HS-5 (cell line): ENCODE measurements at places on chromosomes 13 and 19.

DNA sequence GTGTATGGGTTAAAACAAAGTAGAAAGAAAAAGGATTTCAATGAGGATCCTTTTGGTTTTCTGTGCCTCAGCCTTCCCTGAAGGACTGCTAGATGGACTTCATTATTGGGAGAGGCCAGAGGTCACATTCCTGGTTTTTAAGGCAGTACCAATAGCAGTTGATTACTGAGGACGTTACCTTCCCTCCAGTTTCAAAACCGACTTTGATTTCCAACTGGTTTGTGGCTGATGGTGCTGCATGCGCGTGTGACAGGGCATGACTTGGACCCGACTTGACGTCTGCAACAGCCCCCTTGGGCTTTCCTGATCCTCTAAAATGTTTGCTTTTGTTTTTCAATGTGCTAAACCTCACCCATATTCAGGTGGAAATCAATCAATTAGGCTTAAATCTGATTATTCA lies 314.3 kb upstream of the ARGLU1 start:
- no peak for DNase-seq

DNA sequence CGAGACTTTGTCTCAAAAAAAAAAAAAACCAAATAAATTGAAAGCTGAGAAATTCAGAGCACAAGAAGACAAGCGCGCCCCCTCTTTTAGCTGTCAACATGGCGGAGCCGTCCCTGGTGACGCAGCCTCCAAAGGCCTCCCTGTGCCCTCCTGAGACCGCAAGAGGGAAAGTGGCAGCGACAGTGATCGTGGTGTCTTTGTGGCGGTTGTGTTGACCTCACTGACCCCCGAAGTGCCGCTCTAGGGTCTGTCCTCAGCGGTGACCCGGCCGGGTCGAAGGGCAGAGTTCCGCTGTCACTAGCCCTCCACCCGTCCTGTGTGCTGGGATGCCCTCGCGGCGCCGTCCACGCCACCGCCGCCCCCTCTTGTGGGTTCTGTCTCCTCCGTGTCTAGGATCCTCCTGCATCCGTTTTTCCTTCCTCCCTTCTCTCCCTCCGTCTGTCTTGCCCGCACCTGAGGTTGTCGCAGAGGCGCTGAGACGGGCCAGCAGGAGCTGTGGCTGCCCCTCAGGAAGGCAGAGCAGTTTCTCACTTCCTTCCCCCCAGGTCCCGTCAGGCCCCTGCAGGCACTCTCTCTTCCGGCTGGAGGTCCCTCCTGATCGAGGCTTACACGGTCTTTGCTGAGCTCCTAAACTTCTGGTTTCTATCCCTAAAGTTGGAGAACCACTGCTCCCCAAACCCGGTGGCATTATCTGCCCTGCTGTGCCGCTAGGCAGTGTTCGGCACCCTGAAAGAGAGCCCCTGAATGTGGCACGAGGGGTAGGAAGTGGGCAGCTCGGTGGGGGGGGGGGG lies 7.2 kb downstream of the UHRF1 start:
- no peak for DNase-seq

DNA sequence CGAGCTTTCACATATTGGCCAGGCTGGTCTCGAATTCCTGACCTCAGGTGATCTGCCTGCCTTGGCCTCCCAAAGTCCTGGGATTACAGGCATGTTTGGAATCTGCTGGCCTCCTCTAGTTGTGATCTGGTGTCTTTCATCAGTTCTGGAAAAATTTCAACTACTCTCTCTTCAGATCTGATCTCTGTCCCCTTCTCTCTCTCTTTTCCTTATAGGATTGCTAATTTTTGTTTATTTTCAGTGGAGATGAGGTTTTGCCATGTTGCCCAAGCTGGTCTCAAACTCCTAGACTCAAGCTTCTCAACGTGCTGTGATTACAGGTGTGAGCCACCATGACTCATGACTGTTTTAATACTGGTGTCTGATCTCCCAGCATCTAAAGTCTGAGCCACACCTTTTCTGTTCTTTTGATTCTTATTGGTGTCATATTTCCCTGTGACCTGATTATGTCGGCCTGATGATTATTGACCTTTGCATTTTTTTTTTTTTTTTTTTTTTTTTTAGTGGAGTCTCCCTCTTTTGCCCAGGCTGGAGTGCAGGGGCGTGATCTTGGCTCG lies 10.4 kb upstream of the NANOS2 start:
- no peak for DNase-seq

- no peak for DNase-seq
These were observed 10.4 kb downstream of the LILRB4 start for GRCh38 chr19:54673222-54673621.

- DNase-seq, result peak; percentile 2
These were observed at the start of gene N4BP2L1 for GRCh38 chr13:32427852-32428580. TSS of gene N4BP2L1 (minus strand) at chr13:32428130. CDS start at chr13:32428082, 48 bp downstream.

GRCh38 chr13:80211566-80211965 lies 129.4 kb downstream of the SPRY2 start:
- no peak for DNase-seq

DNA sequence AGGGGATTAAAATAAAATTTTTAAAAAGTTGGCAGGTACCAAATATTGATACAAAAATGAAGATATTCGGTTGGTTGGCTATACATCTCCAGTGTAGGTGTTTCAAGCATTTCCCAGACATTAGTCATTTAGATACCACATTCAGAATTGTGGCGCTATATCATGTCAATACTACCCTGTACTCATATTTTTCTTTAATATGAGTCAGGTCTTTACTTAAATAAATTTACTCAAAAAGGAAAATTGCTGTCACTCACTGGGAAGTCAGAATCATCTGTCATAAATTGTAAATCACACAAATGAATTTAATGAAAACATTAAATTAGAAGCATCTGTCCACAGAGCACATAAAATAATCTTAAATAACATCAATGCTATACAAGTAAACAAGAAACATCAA lies 134.2 kb downstream of the TSHZ3 start:
- DNase-seq, result no peak

- no peak for DNase-seq
These were observed 9.9 kb upstream of the MKNK2 start for GRCh38 chr19:2060884-2061494.

DNA sequence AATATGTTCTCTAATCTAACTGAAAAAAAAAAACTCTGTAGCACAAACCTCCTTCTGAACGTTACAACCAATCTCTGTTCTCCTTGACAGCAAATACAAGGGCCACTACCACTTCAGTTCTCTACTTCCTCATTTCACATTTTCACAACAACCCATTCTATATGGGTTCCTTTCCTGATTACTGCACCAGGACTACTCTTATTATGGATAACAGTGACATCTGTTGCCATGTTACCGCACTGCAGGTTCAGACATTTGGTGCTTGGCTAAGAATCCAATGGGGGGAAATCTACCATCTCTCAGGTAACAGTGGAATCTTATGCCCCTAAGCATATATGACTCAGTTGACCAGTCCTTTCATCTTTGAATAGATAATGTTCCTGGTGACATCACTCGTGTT lies 11.6 kb upstream of the FPR3 start:
- no peak for DNase-seq

GRCh38 chr19:39127812-39128515 lies 2.4 kb downstream of the PAK4 start:
- DNase-seq, result no peak

DNA sequence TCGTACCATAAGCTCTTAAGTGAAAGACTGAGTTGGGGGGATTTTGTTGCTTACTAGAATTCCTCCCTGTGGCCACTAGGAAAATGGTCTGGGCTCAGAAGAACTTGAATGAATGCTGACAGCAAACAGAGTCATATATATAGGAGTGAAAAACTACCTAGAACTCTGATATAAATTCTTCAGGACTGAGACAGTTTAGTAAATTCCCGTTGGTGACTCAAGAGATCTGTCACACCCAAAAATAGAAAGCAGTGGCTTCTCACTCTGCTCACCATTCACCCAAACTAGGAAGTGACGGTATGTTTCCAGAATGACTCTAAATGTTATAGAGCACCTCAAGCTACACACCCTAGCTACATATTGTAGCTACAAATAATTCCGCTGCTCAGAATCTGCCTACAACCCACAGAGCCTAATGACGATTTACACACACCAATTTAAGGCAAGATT lies 116.2 kb downstream of the TBC1D4 start:
- DNase-seq, result peak; percentile 73

- no peak for DNase-seq
These were observed 22.6 kb downstream of the SUGP1 start for GRCh38 chr19:19297759-19298158.

- peak; percentile 83 for DNase-seq
These were observed 9.4 kb downstream of the ZNF546 start for GRCh38 chr19:40006273-40006691.

- DNase-seq, result no peak
These were observed 567 bp downstream of the EFNB2 start for GRCh38 chr13:106534639-106535551.

DNA sequence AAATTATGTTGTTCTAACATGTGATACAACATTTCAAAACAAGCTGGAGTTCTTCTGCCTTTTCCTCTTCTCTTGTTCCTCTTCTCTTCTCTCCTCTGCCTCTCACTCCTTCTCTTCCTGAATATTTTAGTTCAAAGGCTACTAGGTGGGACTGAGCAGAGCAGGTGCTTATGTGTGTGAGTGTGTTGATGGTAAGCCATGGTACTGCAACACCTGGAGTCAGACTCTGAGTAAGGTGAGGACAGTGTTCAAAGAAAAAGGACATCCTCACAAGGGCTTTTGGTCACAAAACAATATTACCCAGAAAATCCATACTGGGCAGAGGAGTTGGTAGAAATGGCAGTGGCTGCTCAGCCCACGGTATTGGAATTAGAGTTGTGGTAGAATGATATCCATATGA lies 1188.7 kb downstream of the SLITRK1 start:
- DNase-seq, result no peak

DNA sequence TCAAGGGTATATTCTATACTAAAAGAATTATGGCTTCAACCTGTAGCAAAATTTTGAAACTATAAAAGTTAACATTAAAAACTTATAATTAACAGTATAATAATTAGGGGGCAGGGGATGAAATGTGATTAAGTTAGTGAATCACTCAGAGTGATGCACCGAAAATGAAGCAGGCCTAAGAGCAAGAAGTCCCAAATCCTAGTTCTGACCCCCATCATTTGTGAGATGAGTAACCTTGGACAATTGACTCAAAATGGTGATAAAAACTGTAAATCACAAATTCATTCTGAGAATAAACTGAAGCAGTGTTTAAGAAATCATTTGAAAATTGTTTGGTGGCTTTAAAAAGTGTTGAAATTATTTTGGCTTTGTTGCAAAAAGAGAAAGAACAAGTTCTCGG lies 56.8 kb downstream of the KLF12 start:
- DNase-seq, result no peak

- DNase-seq, result no peak
These were observed 74.1 kb downstream of the DCLK1 start for GRCh38 chr13:36057041-36057440.

DNA sequence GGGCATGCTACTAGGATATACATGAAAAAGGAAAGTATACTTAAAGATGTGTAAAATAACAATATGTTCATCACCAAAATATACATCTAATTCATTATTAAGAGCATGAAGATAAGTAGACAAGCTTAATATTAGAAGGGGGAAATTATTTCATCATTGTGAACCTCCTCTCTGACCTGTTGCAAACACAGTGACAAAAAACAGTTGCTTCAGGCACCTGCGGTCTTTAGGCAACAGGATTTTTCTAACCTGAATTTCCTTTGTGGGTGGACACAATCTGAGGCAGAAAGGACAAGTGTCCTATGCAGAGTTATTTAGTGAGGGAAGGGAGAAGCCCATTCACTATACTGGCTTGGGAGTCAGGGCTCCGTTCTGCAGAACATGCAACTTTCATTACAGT lies 6.3 kb downstream of the FREM2 start:
- no peak for DNase-seq

DNA sequence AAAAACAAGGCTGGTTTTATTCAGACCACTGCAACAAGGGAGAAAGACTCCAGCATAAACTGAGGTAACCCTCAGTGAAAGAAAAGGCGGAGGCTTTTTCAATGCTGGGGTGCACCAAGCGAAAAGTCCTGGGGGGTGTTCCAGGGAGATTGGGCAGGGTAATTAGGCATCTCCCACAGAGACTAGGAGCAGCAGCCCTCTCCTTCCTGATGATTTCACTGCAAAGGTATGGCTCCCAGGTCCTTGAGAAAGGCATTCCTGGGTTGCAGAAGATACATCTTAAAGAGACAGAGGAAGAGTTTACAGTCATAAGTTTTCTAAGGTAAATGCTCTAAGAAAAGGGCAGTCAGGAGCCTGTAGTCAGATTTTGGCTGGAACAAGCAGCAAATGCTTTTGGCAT lies 412.0 kb downstream of the FOXO1 start:
- DNase-seq, result no peak

GRCh38 chr13:76638882-76639281 lies 247.3 kb downstream of the KCTD12 start:
- DNase-seq, result no peak

- DNase-seq, result no peak
These were observed 362.9 kb upstream of the PCDH20 start for GRCh38 chr13:61778531-61778930.

- DNase-seq, result peak; percentile 88
These were observed 25.8 kb upstream of the NANOS3 start for GRCh38 chr19:13850910-13851733.

DNA sequence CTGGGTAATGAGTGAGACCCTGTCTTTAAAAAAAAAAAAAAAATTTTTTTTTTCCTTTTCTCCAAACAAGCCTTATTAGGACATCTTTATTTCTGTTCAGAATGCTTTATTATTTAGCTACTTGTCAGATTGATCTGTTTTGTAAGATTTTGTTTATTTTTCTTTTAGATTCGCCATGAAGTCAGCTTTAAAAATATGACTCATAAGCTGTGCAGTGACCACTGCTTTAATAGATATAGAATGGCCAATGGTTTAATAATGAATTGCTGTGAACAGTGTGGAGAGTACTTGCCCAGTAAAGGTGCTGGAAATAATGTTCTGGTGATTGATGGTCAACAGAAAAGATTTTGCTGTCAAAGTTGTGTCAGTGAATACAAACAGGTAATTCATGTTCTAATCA lies 47.7 kb downstream of the ZMYM2 start:
- DNase-seq, result no peak

DNA sequence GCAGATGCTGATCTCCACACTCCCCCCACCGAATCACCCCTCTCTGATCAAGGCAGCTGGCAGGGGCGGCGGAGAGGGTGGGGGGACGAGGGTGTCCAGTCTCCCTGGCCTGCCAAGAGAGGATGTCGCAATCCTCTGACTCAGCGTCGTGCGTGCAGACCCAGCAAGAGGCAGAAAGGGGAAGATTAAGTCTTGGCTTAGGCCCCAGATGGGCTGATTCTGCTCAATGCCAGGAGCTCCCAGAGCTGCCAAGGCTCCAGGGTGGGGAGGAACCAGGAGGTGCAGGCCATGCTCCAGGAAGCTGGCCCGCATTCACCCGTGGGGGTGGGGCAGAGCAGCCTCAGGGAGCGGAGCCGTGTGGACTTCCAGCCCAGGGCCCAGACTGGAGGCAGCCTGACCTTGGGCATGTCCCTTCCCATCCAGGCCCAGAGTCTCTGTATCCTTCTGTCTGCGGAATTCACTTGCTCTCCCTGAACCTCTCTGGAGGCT lies 6.6 kb upstream of the BCL3 start:
- DNase-seq, result peak; percentile 98

- DNase-seq, result no peak
These were observed 5.3 kb downstream of the PTBP1 start for GRCh38 chr19:802498-803098.

- DNase-seq, result no peak
These were observed 9.5 kb downstream of the B3GLCT start for GRCh38 chr13:31209172-31209840.
